ENCODE measurements at places on chromosomes 3 and 15.

DNA sequence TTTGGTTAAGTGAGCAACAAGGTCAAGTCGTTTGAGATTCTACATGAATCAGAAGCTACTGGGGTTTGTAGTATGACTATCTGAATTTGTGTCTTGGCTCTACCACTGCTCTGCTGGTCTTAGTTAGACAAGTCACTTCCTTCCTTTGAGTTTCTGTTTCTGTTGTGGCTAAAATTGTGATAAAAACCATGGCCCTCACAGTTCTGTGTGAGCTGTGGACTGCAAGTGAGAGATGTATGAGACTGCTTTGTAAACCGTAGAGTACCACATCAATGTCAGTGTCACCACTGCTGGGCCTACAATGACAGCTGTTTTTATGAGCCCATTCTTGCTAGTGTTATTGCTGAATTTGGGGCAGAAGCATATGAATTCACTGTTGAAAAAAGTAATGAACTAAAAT is 32.7 kb downstream of the RARB start:
- H3K36me3 ChIP-seq: peaks cover 8% of the 10 kb centered on the region
- DNase-seq: no peak
- no peak overlapping the region for H3K4me3 ChIP-seq
- H3K27me3 ChIP-seq: no peaks in the 10 kb centered on the region
- H3K4me1 ChIP-seq: peaks cover 26% of the 10 kb centered on the region
- H3K27ac ChIP-seq: no peak overlapping the region

GRCh38 chr15:60804551-60804950 is 325.6 kb upstream of the ICE2 start:
- no peak for DNase-seq
- H3K4me1 ChIP-seq: peaks cover 13% of the 10 kb centered on the region
- peak overlapping the region; percentile 72 for H3K27ac ChIP-seq
- H3K4me3 ChIP-seq: no peak overlapping the region

GRCh38 chr15:89749054-89749453 is 2.0 kb downstream of the MESP1 start:
- H3K36me3 ChIP-seq: no peaks in the 10 kb centered on the region
- no peak for DNase-seq
- H3K4me3 ChIP-seq: no peak overlapping the region

GRCh38 chr3:15520185-15520584 is 1.3 kb downstream of the COLQ start:
- H3K4me3 ChIP-seq: no peak overlapping the region
- H3K27me3 ChIP-seq: no peaks in the 10 kb centered on the region
- H3K36me3 ChIP-seq: no peaks in the 10 kb centered on the region

- no peaks in the 10 kb centered on the region for H3K27me3 ChIP-seq
- peaks cover 15% of the 10 kb centered on the region for H3K4me1 ChIP-seq
- no peaks in the 10 kb centered on the region for H3K36me3 ChIP-seq
- no peak overlapping the region for H3K4me3 ChIP-seq
- H3K27ac ChIP-seq: no peak overlapping the region
These were observed 42.2 kb downstream of the PDZRN3 start for GRCh38 chr3:73582535-73582934.

Data from astrocyte (in vitro differentiated cells and primary cell).